Stimulated activated CD4-positive, alpha-beta T cell treated with anti-CD3 and anti-CD28 coated beads, Interleukin-4, amount 100 ng/mL, for 1 hour (primary cell): ENCODE measurements at places on chromosomes 2 and 18.
A peak's percentile ranks its signal among the peaks of the same experiment; 100 is the strongest.

- DNase-seq, result no peak
Observed at GRCh38 chr18:70382017-70382416, 93.2 kb downstream of the SOCS6 start.

GRCh38 chr2:71962911-71963694 is 184.6 kb downstream of the CYP26B1 start:
- no peak for DNase-seq

- DNase-seq, result peak; percentile 15
Observed at GRCh38 chr2:143284087-143284675, 155.0 kb downstream of the ARHGAP15 start.

DNA sequence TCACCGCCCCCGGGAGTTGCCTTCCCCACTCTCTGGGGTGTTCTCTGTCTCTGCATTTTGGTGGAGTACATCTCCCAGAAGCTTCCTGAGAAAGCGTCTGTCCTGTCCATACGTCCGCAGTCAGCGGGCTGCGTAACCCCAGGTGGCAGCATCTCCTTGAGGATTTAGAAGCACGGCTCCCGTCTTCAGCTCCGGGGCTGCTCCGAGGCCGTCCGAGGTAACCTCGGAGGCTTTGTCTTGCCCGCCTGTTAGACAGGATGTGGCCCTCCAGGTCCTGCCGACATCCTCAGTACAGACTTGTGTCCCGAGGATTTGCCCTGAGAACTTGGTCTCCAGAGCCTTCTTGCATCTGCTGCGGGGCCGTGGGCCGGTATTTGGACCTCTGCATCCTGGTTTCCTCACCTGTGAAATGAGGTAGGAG is 58.4 kb downstream of the CTDP1 start:
- no peak for DNase-seq

DNA sequence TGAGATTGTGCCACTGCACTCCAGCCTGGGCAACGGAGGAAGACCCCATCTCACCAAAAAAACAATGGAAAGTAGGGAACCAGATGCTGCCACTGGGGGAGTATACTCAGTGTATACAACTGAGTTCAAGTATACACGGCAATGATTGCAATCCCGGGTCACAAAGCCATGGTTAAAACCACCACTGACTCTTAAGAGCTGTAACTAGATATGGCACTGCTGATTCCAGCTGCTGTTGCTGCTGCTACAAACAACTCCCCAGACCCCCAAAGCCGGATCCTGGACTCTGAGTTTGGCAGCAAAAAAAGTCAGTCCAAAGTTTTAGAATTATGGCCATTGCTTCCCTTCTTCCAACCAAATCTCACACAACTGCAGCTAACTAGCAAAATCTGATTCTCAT is 43.7 kb upstream of the COX7A2L start:
- no peak for DNase-seq

DNA sequence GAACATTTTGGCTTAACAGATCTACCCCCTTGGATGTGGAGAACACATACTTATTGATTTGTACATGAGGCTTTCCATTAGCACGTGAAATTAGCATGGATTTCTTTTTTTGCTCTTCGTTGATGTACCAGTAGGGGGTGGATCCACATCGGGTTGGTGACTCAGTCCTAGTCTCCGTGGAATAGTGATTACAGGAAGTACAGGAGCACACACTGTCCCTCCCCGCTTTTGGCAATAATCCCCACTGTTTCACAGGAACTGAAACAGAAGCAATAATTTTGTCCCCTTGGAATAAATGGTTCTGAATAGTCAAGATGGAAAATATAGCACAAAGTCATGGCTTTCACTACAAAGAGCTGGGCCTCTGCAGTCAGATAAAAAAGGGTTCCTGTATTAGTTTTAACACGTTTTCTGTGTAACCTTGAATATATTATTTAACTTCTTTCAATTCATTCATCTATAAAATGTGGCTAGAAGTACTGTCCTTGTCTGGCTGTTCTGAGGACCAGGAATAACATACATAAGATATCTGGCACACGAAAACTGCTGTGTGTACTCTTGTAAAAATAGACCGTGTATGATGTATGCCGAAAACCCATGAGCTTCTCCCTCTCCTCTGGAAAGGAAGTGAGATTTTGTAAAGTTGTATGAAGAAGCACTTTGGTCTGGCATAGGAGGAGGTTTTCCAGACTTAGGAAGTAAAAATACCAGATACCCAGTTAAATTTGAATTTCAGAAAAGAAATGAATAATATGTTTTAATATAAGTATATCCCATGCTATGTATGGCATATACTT is 229.2 kb downstream of the GALR1 start:
- DNase-seq, result no peak

DNA sequence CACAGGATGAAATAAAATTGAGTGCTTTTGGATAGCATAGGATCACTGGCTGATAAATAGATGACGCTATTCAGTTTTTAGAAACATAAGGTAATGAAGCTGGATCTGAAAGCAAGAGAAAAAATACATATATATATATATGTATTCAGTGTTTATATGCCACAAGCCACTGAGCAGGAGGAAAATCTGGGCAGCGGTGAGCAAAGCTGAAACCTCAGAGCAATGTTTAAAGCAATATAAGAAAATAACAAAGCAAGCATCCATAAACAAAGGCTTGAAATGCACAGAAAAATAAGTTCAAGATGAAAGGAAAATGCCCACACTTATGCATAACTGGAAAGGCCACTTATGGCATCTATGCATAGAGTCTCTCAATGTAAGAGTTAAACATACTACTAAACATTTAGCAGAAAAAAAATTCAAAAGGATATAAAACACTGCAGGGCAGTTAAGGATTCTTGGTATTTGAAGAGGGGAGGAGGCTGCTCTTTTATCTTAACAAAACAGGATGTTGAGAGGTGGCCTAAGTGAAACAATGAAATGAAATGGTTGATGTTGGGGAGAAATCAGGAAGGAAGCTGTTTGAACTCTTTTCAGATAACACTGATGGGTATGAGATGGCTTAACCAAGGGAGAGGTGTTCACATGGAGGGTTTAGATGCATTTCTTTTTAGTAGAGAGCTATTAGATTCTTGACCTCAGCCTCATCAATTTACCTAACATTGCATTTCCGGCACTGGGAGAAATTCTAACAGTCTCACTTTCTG is 129.1 kb downstream of the ARHGAP15 start:
- no peak for DNase-seq

DNA sequence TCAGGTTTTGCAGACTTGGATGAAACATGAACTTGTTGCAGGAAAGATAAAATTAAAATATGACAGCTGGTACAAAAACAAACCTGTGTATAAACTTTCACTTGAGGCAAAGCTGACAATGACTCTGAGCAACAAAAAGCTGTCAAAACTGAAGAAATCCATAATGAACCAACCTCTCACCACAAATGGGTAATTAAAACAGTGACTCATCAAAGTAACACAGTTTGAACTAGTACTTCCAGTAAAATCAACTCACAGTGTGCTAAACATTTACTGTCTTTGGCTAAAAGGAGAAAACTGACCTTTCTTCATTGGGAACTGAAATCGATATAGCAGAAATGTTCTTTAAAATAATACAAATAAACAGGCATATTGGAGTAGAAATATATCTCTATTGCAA is 209.7 kb downstream of the WDPCP start:
- DNase-seq, result no peak

- DNase-seq, result no peak
Observed at GRCh38 chr2:20496076-20496872, 49.4 kb downstream of the RHOB start.

DNA sequence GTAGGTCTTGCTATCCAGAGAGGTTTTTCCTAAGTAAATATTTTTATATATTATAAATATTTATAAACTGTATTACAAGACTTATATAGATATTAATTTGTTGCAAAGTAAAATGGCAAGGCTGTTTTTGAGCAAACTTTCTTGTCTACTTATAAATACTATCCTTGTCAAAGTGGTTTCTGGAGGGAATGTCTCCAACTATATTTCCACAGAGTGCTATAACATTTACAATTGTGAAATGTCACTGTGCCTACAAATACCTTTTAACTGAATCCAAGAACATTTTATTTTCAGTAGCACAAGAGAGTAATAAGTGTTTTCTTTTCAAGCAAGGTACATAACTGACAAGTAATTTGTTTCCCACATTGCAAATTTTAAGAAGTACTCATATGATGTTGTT is 256.8 kb downstream of the ZNF385B start:
- DNase-seq, result no peak

GRCh38 chr2:649426-650342 is 27.5 kb downstream of the TMEM18 start:
- DNase-seq, result no peak

DNA sequence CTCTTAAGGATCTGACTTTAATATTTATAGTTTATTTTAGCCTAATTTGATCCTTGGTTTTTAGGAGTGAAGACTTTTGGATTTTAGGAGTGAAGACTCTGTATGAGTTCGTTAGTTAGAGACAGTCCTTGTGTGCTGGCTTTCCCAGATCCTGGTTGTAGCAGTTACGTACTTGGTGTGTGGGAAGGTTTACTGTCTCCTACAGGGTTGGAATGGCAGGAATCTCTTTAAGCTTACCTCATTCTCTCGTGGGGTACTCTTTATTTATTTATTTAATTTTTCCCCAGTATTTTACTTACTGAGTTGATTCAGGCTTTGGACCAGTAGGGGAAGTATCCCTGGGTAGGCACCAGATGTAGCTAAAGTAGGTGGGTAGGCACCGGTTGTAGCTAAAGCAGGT is 1.8 kb upstream of the CXCR2 start:
- no peak for DNase-seq

DNA sequence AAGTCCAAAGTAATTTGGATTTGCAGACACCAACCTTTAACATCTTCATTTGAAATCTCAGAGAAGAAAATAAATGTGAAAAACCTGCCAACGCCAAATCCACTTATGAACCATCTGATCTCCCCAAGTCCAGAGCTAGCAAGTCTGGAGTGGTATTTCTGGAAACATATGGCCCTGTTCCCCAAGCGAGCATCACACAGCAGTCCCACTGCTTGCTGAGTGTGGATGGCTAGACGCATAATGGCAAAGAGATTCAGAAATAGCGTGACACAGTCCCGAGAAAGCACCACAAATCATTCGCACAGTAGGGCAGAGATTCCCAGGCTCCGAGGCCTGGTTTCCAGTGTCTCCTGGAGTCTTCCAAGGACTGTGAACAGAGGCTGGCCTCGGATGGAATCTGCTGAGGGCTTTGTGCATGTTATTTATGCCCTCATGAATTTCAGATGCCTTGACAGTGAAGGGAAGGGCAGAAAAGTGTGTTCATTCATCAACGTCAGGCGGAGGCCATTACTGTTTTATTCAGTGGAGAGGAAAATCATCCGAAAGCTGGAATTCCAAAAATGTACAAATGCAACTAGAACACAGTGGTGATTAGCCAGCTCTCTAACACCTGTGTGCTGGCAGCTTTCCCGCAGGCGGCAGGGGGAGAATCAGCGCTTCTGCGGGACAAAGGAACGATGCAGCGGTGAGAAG is 417.0 kb downstream of the EIPR1 start:
- no peak for DNase-seq

- DNase-seq, result no peak
Observed at GRCh38 chr2:239154971-239155805, 245.6 kb downstream of the HDAC4 start.

GRCh38 chr2:119431155-119431975 is at the start of gene TMEM37:
Gene TMEM37, plus strand, starts transcription at chr2:119431854. Its CDS starts 50 bp downstream, at chr2:119431904.
- no peak for DNase-seq

DNA sequence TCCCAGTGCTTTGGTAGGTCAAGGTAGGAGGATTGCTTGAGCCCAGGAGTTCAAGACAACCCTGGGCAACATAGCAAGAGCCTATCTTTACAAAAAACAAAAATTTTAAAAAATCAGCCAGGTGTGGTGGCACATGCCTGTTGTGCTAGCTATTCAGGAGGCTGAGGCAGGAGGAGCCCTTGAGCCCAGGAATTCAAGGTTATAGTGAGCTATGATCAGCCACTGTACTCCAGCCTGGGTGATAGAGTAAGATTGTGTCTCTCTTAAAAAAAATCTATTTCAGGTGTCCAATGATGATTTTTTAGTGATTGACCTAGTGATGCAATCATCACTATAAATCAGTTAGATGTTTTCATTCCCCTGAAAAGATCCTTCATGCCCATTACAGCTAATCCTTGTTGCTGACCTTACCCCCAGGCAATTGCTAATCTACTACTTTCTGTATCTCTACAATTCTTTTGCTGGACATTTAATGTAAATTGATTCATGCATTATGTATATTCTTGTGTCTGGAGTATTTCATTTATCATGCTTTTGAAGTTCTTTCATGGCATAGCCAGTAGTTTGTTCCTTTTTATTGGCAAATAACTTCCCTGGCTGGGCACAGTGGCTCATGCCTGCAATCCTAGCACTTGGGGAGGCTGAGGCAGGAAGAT is 10.3 kb downstream of the MOCOS start:
- no peak for DNase-seq

DNA sequence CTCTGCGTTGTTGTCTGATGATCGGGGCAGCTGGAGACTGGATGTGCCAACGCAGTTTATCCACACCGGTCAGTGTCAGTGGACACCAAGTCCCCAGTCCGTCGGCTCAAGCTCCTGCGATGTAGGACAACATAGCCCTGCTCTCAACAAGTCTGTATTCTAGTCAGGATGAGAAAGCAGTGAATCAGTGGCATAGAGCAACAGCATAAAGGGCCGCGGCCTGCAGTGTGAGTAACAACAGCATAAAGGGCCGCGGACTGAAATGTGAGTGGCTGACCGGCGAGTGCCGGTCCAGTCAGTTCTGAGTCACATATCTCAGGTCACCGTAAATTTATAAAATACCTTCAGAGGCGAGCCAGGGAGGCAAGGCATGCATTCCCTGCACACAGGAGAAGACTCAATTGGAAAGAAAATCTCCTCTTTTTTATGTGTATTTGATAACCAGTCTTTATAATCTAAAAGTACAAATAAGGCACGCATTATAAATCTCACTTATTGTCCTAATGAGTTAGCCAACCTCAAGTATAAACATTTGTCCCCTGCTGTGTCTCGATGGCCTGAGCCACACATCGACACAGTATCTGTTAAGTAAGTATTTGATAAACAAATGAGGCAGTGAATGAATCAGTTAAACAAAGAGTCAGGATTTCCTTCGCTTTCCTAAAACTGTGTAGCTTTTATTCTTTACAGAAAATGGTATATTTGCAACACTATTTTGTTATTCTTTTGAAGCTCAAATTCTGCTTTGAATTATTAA is 33.8 kb upstream of the NFATC1 start:
- no peak for DNase-seq

- DNase-seq, result no peak
Observed at GRCh38 chr2:235618039-235618438, 124.2 kb downstream of the AGAP1 start.
